ENCODE measurements at places on chromosomes 6 and 20.

- no peak for DNase-seq
Observed at GRCh38 chr6:133937909-133938308, 15.1 kb upstream of the TBPL1 start.

- DNase-seq, result no peak
Observed at GRCh38 chr20:34066476-34067090, 45.5 kb downstream of the EIF2S2 start.

DNA sequence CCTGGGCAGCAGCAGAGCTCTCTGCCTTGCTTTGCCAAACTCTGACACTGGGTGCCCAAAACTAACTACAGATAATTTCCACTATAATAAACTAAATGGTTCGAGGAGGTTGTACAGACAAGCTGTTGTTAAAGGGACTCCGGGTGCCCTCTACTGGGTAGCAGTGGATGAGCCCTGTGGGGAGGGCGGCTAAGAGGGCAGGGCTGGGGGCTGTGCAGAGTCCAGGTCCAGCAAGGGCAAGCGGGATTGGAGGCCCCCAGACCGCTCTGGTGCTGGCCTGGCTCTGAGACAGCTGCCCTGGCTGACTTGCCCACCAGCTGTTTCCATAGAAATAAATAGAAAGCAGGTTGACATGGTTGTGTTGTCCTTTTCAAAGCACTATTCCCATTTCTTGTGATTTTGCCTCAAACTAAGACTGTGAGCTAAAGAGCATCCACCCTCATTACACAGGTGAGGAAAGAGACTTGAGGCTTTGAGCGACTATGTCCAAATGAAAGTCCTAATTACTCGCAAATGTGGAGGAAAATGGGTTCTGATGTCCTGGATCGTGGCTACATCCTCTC is 167.6 kb upstream of the CST7 start:
- DNase-seq, result no peak

GRCh38 chr6:111533087-111533784 is 50.2 kb upstream of the REV3L start:
- no peak for DNase-seq

GRCh38 chr20:56352345-56353055 is 6.3 kb upstream of the FAM210B start:
- DNase-seq, result no peak

GRCh38 chr20:20036756-20037155 is 15.5 kb downstream of the CRNKL1 start:
- DNase-seq, result no peak

GRCh38 chr6:111231090-111231459 is 143.8 kb downstream of the SLC16A10 start:
- no peak for DNase-seq
